ENCODE measurements at places on chromosomes 13 and 19.

DNA sequence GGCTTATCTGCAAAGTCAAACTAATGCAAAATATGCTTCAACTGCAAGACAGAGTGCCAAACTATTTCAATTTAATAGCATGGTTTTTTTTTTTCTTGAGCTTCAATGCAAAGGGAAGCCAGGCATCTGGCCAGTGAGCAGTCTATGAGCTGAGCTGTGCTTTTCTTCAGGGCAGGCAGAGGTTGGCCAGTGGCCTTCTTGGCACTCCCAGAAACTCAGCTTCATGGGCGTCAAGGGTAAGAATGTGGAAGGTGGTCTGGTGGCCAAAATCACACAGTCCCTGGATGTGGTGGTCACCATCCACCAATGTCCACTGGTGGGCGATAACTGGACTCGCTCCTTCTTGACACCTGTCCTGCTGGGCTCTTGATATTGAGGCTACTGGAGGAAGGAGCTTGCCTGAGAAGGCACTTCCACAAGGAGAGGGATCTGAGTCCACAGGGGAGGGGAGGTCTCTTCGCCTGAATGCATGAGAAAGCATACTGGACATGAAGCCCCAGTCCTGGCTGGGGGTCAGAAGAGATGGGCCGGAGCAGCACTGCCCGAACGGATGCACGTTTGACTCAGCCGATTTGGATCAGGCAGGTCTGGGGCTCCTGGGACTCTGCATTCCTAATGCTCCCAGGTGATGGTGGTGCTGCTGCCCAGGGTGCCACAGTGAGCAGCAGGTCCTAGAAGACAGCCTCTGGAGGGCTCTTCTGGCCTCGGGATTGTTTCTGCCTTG lies 17.1 kb downstream of the COL4A2 start:
- no peak for DNase-seq

GRCh38 chr19:50050406-50051227 lies 24.8 kb downstream of the ZNF473 start:
- DNase-seq = peak; percentile 97

GRCh38 chr13:29594303-29594709 lies 1.2 kb downstream of the SLC7A1 start:
- peak; percentile 85 for DNase-seq

- no peak for DNase-seq
Measured at GRCh38 chr13:50798923-50799322, 44.6 kb downstream of the DLEU7 start.

DNA sequence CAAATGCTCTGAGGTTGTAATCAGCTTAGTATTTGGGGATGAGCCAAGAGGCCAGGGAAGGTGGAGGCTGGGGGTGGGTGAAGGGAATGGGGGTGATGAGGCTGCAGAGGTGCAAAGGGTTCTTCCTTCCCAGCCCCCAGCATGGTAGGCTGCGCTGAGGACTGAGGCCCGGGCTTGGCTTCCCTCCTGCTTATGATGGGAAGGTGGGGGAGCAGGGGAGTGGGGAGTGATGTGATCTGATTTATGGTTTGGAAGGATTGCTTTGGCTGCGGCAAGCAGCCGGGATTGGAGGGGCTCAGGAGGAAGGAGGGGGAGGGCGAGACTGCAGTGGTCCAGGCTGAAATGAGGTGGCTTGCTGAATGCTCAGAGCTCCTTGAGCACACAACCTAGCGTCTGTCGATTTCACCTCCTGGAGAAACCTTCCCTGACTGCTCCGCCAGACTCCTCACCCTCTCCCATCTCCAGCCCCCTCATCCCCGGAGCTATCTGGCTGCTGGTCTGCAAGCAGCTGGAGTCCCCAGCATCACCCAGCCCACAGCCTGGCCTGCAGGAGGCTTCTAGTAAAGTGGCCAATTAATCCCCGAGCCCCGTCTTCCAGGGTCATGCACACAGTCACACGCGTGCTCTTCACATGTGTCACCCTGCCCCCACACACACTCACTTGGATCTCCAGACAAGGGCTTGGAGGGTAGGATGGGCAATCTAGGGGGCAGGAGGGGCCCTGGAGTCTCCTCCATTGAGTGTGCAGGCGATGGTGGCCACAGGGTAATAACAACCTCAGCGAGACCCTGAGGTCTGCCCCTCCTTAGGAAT lies 757 bp upstream of the CLEC11A start:
- no peak for DNase-seq

DNA sequence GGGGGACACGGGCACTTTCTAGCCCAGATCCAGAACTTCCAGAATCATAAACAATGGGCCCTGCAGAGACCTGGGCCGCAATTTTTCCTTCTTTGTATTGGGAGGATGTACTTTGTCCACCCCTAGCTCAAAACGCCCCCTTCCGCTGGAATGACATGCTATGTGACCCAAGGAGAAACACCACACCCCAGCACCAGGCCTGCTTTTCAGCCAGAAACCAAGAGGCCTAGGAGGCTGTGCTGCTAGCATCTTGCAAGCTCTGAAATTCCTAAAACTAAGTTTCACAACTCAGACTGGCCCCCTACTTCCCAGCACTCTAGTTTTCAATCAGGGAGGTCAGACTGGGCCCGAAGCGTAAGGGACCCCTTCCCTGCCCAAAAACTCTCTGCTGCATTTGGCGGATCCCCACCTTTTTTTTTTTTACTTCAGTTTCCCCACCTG lies 538 bp downstream of the LSM4 start:
- peak; percentile 79 for DNase-seq

DNA sequence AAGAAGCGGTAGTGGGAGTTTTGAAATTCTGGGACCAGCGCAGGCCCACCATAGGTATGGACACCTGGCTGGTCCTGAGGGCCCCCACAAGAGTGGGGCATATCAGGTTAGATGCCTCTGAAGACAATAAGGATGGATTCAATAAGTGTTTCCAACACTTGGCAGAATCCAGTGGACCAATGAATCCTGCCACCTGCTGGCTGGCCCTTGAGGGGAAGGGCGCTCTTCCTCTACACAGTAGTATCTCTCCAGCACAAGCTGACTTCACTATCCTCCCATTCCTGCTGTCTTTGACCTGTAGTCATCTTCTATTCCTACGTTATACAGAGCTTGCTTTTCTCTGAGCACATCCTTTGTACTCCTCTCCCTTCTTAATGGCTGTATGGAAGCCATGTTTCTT lies 199.7 kb upstream of the TSHZ3 start:
- peak; percentile 63 for DNase-seq

DNA sequence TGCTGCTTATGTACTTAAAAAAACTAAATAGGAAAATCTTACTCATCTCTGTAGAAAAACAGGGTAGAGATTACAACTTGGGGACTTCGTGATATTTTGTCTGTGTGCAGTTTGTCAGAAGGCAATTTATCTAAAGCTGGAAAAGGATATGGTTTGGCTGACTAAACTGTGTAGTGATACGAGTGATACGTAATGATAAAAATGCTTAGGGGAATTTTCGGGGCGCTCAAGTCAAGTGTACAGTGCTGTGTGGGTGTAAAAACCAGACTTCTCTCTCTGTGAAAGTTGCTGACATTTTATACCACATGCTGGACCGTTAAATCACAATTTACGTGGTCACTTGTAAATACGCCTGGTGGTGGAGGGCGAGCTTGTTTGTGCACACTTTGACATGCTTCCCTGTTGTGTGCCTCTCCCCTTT lies 221.7 kb downstream of the KCNRG start:
- DNase-seq = no peak

GRCh38 chr19:1261538-1261797 lies 7.7 kb upstream of the CIRBP start:
- peak; percentile 39 for DNase-seq

Data from adipocyte (in vitro differentiated cells).